ENCODE measurements at places on chromosomes 2 and 18.

DNA sequence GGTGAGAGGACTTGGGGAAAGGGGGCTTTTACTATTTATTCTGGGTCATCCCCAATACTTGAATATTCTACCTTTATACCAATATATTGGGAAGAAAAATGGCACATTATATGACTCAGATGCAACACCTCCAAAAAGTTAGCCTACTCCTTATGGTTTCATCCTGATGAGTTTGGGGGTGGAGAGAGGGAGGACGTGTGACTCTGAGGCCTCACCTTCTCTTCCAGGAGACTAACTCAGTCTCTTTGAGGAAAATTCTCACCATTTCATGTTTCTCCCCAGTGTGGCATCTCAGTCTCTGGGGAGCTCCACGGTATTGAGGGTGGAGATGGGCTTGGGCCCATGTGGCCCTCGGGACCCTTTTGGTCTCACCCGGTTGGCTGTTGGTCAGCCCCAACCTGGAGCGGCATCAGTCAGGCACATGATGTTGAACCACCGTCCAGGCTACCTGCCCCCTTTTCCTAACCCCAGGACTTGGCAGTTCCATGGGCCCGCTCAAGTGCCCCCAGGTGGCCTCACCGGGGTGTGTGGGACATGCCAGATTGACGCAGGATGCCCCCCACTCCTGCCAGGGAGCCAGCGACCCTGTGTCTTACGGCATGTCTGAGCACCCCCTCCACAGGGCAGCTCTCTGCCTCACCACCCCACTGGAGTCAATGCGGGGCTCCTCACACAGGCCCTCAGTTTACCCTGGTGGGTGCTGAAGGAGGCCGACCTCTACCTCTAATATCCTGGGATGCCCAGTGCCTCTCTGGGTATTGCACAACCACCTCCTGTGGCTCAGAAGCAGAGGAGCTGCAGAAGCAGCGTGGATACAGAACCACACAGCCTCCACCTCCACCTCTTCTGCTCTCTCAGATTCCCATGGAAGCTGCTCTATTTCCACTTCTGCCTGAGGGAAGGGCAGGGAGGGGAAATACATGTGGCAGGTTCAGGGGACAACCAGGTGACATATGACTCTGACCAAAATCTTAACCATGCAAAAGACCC lies 297.4 kb downstream of the EIPR1 start:
- DNase-seq, result no peak

- peak; percentile 3 for DNase-seq
These were observed 61.1 kb upstream of the RND3 start for GRCh38 chr2:150548527-150548926.

- DNase-seq, result no peak
These were observed 4.2 kb upstream of the SIX2 start for GRCh38 chr2:45013229-45014015.

DNA sequence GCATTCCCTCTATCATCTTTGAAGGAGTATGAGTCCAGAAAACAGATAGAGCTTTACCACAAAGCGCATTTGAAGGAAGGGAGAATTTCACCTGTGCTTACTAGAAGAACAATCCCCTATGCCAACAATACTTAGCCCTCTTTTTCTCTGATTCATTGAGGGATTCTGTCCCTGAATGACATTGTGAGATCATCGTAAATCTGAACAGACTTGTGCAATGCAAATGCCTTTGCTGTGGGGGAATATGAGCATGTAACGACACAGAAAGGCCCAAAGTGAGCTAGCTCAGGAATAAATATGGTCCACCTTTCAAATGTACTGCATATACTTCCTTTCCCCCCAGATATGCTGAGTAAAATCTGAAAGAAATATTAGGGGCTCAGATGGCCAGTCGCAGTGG lies 67.6 kb downstream of the SCN1A start:
- no peak for DNase-seq

DNA sequence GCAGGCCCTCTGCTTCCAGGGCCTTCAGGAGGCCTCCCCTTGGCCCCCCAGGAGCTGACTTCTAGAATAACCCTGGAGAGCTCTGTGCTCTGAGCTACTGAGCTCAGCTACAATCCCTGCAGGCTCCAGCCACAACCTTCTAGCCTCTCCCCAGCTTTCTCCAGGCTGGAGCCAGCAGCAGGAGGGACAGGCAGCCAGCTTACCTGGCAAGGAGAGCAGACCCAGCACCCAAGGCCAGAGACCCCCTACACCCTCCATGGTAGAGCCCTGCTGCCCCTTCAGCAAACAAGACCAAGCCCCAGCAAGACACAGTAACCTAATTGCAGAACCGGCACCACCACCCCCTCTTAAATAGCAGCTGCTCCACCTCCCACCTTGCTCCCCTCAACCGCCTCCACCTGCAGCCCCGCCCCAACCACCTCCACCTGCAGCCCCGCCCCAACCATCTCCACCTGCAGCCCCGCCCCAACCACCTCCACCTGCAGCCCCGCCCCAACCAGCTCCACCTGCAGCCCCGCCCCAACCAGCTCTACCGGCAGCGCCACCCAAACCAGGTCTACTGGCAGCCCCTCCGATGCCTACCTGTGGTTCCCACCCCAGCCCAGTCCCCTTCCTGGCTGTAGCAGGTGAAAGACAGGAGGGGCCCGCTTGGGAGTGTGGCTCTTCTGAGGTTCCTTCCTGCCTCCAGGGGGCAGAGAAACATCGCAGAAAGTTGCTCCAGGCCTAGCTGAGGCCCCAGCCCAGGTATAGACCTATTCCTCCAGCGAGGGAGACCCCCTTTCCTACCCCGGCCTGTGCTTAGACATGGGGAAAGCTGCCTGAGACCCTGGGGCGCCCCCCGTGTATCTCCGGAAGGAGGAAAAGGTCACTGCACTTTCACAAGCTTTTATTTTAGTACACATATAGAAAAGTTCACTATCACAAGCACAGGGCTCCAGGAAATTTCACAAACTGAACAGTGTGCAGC lies at the start of gene ASTL:
Gene ASTL, minus strand, starts transcription at position 324 of the 967 bp plus-strand sequence. Its CDS starts 66 bp downstream, at position 258.
- peak; percentile 53 for DNase-seq

DNA sequence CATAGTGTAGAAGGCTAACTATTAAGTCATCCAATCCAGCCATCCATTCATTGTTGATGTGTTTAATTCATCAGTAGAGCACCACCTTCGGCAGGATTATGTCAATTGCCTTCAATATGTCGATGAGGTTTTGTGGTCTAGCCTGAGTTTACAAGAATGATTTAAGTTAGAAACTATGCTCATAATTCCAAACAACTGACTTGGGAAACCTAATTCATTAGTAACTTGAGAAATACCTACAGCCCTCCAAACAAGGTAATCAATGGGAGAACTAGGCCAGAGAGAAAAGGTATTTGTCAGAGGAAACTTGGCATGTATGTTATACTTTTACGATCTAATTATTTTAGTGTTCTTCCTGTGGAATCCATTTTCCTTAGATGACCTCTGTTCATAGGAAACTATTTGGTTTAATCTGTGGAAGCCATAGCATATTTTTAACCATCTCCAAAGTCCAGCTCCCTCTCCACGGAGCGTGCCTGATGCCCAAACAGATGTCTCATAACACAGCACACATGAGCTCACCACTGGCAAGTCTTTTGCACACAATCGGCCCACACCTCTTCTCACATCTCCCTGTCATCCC lies 148.5 kb downstream of the GFPT1 start:
- no peak for DNase-seq

DNA sequence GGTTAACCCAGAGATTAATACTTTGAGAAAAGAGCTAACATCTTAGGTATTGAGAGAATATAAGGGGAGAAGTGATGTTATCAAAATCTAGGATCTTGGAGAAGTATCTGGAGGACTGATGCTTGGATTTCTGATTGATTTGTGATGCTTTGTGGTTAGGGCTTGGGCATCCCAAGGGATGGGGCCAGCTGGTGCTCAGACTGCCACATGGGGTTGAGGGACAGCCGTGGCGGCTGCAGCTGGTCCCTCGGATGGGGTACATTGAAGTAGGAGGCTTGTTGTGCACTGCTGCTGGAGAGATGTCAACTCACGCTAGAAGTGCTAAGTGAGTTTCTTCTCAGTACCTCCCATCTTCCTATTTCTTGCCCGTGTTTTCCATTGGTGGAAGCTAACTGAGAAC lies 22.4 kb downstream of the HRH4 start:
- DNase-seq, result no peak

GRCh38 chr18:26516964-26517363 lies 31.4 kb downstream of the KCTD1 start:
- no peak for DNase-seq

- DNase-seq, result no peak
These were observed 75.0 kb downstream of the TMEM237 start for GRCh38 chr2:201568217-201568820.

DNA sequence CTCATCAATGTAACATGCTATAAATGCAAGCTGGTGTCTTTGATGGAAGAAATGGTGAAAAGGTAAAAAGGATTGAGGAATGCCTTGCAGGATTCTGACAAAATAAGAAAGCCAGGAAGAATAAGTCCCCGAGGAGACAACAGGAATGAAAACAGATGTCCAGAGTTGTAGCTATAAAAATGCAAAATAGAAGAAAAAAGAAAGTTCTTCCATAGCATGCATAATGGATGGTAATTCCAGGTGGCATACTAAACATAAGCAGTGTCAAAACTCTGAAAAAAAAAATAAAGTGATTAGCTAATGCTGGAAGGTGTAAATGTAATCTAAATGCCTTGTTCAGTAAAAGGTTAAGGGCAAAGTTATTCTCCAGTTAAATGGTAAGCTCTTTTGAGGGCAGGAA lies 225.9 kb upstream of the CHST9 start:
- DNase-seq, result no peak

All from KBM-7 (cell line).